Effector memory CD4-positive, alpha-beta T cell (primary cell): ENCODE measurements at places on chromosomes 5 and 9.

- no peak for DNase-seq
Observed at GRCh38 chr5:42813533-42813932, 1.8 kb upstream of the SELENOP start.

DNA sequence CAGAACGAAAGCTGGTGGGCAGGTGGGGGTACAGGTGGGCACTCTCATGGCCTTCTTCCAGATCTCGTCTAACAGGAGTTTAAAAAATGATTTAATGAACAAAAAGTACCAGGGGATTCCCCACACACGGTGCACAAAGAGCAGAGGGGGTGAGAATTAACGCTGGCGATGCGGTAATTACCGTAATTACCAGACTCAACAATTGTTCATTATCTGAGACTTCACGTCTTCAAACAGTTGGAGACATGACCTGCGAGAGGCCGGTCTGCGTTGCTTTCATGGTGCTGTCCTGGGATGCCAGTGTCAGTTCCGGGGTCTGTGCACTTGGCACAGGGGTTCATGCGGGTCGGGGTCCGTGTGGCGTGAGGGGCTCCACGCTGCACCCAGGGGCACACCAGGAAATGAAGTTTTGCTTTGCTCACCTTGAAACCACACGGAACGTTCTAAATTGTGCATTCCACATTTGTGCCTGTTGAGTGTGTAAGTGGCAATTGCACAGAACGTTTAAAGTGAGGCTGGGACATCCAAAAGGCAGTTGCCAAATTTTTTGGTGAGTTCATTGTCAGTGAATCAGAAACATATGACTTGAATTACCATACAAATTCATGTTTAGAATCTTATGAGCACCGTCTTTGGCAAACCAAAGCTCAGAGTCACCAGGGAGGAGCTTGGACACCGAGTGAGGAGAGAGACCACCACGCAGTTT lies 256.4 kb upstream of the IRX1 start:
- no peak for DNase-seq

DNA sequence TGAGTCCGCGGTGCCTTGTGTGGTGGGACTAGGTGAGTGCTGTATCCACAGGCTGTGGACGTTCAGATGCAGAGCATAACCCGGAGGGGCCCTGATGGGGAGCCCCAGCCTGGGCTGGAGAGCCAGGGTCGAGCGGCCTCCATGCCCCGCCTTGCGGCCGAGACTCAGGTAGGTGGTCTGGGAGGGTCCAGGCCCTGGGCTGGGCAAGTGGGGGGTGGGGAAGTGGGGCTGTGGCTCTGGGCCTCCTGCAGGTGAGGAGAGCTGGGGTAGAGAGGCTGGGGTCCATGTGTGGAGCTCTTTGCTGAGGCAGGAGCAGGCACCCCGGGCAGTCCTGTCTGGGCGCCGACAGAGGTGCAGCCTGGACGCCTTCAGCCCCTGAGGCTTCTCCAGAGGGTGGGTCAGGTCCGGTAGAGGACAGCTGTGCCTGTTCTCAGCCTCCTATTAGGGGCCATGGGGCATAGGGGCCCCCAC lies 241.1 kb downstream of the CACNA1B start:
- DNase-seq: no peak

- DNase-seq: no peak
Observed at GRCh38 chr5:64827703-64828102, 59.0 kb downstream of the CWC27 start.

DNA sequence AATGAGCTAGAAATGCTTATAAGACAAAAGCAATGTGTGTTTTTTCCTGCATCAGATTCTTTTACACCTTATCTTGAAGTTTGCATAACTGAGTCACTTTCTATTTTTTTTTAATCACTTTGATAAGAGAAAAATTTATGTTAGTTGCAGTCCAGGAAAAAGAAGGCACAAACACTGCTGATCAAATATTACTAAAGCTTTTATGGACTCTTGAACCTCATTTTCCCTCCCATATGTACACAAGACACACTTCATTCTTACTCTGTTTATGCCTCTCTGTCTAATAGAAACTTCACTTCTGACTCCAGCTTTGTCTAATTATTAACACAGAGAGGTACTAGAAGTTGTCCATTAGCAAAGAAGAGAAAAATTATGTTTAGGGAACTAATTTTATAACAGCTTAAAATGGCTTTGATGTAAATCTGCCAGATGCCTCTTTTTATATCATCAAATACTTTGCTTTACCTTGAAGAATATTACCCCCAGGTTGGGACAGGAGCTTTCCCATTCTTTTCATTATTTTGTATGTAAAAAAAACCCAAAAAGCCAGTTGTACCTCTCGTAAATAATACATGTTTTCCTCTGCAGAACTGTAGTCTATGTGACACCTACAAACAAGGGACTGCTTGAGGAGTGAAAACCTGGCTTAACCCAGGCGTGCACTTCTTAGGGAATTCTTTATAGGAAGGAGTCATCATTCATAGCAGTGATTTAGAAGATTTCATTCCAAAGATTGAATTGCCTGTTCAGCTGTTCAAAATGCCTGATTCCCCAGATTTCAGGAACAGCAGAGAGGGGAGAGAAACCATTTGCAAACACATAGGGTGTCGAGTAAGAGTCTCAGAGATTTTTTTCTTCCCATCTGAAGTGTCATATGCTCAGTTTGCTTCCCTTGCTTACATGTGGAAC lies 72.6 kb downstream of the DAPK1 start:
- no peak for DNase-seq

- no peak for DNase-seq
Observed at GRCh38 chr5:55857247-55857640, 6.1 kb downstream of the IL31RA start.

DNA sequence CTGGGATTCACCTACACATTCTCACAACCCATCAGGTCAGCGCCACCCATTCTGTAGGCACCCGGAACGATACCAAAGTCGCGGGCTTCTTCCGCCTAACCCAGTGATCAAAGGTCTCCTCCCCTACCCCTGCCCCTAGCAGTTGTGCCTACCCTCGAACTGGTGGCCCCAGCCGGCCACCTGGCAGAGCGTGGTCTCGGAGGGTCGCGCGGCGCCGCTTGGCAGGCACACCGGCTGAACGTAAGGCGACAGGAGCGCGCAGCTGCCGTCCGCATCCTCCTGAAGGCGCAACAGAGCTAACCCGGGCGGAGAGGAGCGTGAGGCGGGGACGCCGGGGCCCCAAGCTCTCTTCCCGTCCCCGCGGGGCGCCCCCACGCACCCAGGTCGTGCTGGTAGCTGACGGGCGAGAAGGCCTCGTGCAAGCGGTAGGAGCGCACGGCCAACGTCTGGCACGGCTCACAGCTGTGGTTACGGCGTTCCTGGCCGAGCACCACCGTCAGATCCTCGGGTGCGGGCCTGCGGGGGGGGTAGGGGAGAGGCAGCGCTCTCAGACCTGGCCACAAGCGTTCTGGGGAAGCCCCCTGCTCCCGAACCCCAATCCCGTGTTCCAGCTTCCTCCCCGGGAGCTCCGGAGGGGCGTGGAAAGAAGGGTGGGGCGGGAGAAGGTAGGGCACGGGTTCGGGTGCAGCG lies 2.8 kb upstream of the PFN3 start:
- DNase-seq: peak; percentile 64

GRCh38 chr9:13860019-13860418 lies 453.9 kb downstream of the NFIB start:
- no peak for DNase-seq

DNA sequence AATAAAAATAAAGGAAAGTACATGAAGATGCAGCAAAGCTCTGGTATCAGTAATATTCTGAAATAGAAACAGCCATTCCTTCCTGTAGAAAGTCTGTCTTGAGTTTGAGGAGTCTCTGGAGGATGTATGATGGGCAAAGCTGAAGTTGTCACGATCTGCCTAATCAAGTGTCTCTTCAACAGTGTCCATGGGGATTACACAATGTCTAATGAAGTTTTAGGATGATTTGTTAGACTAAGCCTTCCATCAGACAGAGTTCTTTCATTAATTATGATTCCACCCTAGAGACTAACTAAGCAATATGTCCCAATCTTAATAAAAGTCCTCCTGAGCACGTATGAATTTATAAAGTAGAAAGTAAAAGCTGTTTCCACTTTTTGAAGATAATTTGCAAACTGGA lies 26.9 kb downstream of the PDE4D start:
- no peak for DNase-seq

GRCh38 chr5:154197801-154198491 lies 7.4 kb downstream of the GALNT10 start:
- DNase-seq: peak; percentile 32

DNA sequence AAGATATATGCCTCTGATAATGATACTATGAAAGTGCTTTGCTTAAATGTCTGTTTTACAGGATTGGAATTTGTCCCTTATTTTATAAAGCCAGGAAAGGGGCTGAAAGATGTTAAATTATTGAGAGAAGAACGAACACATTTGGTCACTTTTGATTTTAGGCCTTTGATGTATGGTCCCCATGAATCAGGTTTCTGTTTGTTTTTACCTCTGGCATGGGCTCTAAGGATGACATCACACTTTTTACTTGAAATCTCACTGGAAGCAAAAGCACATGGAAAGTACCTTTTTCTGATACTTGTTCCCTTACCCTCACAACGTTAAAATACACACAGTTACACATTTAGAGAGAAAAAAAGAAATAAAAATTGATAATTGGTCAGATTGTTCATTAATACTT lies 6.9 kb downstream of the OTULIN start:
- no peak for DNase-seq

DNA sequence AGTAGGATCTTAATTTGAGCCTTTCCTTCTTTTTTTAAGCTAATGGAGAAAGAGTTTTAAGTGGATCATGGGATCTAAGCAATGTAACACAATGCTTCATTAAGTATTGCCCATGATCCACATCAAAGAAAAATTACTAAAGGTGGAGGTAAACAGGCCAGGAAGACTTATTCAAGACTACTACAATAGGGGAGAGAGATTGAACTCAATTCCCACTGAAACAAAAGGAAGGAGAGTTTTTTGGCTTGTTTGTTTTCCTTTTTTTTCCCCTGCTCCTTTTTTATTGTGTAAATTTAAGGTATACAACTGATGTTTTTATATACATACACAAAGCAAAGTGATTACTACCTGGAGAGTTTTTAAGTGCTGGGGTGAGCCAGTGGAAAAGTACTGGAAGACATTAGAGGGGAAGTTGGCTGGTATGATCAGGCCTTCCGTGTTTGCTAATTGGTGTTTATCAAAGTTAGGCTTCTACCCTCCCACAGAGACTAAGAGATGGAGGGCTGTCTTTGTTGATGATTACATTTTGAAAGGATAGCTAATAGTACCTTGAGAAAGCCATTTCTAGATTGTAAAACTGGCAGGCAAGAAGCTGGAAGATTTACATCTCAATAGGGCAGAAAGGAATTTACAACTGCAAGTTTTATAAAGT lies 262.7 kb downstream of the CHSY3 start:
- DNase-seq: no peak

- DNase-seq: no peak
Observed at GRCh38 chr5:94440015-94440414, 178.4 kb downstream of the KIAA0825 start.

- no peak for DNase-seq
Observed at GRCh38 chr5:131229623-131230022, 34.2 kb upstream of the CDC42SE2 start.

DNA sequence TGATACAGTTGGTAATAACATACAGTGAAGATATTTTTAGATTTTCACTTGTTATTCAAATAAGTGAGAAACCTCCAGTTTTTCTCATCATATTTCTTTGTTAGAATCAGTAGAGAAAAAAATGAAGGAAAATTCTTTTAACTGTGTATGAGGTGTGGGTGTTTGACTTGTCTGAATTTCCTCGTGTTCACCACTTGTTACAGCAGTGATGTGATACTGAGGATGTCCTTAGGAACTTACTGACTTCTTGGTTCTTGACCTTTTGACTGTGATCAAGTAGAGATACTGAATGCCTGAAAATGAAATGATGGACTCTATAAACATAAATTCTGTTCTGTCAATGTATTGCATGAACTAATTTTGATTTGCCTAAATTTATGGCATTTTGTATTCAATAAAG lies 10.7 kb downstream of the PBX3 start:
- no peak for DNase-seq

DNA sequence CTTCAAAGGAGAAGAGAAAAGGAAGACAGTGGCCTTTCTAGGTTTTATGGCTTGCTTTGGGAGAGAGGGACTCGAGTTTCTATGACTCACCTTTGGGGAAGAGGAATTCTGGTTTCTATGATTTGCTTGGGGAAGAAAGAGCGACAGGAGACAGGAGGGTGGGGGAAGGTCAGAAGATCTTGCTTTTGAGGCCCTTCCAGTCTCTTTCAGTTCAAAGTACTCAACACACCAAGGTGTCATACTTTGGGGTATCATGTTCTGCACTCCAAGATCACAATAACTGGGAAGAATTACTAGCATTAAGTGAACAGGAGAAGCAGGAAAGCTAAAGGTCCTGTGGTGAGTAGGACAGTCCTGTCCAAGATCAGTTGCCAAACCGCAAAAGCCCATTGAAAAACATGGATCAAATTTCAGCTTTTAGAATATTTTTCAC lies 324.5 kb downstream of the ARHGEF28 start:
- DNase-seq: no peak

GRCh38 chr9:125820100-125820804 lies 73.1 kb downstream of the PBX3 start:
- DNase-seq: no peak

DNA sequence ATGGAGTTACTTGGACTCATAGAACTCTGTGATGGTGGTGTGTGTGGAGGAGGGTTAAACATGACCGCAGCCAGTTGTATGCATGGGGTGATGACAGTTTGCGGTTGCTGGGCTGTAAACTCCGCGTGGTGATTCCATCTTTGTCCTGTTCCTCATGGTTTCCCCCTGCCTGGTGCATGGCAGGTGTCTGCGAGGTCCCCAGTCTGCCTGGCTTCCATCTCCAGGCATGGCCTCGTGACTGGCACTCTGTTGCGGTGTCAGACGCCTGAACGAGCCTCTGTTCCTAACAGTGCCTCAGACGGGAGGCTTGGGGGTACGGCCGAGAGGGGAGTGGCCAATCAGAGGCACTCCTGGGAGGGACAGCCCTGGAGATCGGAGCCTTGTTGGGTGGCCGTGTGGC lies 33.9 kb upstream of the SH3PXD2B start:
- no peak for DNase-seq

- DNase-seq: no peak
Observed at GRCh38 chr5:102138243-102138653, 157.8 kb downstream of the SLCO4C1 start.

DNA sequence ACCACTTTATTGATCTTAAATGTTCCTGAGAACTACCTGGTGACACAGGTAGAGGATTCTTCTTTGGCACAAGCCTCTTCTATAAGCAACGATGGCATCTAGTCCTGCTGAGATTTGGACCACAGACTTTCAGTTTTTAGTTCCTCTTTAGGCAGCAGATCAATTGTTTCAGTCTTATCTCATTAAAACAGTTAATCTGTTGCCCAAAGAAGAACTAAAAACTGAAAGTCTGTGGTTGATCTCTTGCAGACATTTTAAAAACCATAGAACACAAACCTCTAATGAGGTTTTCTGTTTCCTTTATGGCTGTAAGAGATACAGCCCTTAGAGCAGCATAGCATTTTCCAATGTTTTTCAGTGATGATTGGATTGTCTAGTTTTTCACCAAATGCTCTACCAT lies 480.9 kb downstream of the MTRR start:
- DNase-seq: no peak

DNA sequence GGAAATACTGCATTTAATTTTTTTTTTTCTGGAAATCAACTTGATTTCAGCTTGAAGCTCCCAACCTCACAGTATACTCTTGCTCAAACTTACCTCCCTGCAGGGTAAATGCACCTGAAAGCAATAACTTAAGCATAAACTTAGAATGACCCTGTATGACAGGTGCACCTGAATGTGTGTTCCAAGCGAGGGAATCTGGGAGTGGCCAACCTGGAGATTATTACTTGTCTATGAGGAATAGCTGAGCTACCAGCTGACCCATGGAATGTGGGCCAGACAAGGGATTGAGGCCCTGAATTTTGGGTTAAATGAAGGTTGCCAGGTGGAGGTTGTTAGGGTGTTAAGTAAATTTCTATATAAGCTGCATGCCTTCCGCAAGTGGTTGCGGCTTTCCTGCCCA lies 140.6 kb downstream of the OSTF1 start:
- no peak for DNase-seq
